Left lung (tissue), 14 donors: ENCODE measurements at places on chromosomes 4 and X. TPM values are rescaled to one million over a fixed set of nuclear protein-coding genes. Genes with fewer than 3 reads are reported as not detected.

POU3F4 gene
- polyA plus RNA-seq: not detected

TBX22 gene
- 0.14 TPM for polyA plus RNA-seq

MAGEA11 gene
- polyA plus RNA-seq: not detected

ZBED1 gene
- 26.1 TPM for polyA plus RNA-seq

OTOP1 gene
- polyA plus RNA-seq: not detected

- no peak for DNase-seq
These were observed 31.3 kb upstream of the ASMTL start for GRCh38 chrX:1483843-1484637.

- DNase-seq: no peak
These were observed 77.1 kb upstream of the EPHA5 start for GRCh38 chr4:65747386-65747785.

DNA sequence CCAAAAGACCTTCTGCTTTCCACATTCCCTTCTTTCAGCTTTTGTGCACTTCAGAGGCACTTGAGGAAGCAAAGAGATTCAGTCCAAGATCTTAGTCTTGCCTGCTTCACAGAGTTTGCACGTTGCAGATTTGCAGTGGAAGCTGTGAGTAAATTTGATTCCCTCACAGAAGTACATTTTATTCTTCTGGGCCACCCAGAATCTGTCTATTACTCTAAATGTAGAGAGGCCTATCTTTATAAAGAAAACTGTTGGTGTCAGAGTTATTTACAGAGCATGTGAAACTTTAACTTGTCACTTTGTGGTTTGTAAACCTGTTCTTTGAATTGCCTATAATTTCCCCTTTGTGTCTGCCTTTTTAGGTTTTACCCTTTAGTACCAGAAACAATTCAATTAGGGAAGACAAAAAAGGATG lies 15.5 kb downstream of the SPRY1 start:
- no peak for DNase-seq

DNA sequence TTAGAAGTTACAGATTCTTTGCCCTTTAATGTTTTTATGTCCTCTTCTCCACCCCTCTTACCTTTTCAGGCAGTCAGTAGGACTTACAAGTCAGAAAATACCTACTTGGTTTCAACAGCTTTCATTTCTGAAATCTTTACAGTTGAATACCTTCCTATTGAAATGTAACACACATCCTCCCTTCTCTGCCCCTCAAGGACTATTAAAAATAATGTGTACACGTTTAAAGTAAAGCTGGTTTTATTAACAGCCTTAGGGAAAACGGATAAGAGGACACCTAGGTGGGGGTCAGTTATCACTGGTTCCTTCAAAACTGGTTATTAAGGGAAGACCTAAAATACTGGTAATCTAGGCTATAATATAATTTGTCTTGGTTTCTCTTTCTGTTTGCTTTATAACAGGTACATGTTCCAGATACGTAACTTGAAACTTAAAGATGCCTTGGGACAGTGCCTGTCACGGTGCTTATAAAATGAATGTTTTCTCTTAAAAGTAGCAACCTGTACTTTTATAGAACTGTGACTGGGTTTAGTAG lies 1.8 kb downstream of the CCSER1 start:
- no peak for DNase-seq

DNA sequence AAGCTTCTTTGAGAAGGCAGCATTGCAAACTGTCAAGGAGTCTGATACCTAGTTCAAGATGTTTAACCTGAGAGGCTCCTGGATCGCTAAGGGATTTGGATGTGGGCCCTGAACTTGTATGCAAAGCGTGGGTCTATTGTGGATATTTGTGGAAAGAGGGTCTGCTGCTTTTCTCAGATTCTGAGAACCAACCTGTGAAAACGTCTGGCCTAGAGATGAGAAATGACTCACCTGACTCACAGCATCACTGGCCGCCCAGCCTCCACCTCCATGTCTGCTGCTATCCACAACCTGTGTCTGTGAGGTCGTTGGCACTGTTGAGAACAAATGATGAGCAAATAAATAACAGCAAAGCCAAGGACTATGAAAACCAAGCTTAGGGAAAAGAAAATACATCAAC lies 33.3 kb upstream of the PROM1 start:
- no peak for DNase-seq

GRCh38 chr4:173051716-173052115 lies 116.9 kb upstream of the GALNT7 start:
- no peak for DNase-seq

DNA sequence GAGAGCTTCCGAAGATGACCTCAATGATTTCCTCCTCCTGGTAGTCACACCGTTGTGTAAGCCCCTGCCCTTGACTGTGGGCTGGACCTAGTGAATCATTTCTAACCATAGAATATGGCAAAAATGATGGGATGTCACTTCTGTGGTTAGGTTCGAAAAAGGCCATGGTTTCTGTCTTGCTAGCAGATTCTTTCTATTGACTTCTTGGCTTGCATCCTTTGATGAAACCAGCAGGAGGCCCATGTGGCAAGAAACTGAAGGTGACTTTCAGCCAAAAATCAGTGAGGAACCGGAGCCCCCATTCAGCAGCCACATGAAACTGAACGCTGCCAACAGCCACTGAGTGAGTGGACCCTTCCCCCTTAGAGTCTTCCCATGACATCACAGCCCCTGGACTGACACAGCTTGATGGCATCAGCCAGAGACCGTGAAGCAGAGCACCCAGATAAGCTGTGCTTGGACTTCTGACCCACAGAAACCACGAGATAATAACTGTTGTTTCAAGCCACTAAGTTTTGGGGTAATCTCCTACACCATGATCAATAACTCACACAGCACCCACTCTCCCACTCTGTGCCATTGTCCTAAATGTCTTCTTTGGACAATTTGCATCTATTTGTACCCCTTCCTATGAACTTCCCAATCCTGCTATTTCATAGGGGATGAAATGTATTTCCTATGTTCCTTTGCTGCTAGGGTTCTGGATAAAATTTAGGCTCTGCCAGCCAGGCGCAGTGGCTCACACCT lies 148.0 kb upstream of the STX18 start:
- DNase-seq: no peak

DNA sequence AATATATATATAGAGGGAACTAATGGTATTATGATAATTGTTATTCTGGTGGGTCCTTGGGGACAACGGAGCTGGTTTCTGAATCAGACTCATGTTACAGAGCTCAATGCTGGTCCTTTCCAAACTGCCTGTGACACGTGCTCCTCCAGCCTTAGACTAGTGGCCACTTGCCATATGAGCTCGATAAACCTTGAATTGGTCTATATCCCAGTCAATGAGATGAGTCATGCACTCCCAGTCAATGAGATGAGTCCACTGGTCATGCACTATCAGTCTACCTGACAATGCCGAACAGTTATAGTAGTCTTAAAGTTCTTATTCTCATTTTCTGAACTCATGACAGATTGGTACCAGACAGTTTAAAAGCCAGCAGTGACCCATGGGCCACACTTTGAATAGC lies 325.2 kb downstream of the LDB2 start:
- no peak for DNase-seq
